ENCODE measurements at places on chromosomes 6 and 20.

DNA sequence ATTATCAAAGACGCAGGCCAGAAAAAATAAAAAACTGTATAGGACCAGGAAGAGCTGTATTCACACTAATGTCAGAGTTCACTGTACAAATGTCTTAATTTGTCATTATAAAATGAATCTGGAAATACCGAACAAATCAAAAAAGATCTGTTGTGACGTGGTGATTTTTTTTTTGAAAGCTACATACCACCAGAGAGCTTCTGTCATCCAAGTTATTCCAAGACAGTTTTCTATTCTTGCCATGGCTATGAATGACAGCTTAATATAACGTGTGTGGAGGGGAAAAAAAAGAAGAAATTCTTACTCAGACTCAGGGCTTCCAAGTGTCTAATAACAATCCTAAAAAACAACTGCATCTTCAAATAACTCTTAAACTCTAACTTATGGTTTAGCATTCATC, 328.8 kb upstream of the BTBD3 start:
- DNase-seq, result no peak

- DNase-seq, result no peak
Observed at GRCh38 chr6:99607416-99608036, 893 bp downstream of the PRDM13 start.

DNA sequence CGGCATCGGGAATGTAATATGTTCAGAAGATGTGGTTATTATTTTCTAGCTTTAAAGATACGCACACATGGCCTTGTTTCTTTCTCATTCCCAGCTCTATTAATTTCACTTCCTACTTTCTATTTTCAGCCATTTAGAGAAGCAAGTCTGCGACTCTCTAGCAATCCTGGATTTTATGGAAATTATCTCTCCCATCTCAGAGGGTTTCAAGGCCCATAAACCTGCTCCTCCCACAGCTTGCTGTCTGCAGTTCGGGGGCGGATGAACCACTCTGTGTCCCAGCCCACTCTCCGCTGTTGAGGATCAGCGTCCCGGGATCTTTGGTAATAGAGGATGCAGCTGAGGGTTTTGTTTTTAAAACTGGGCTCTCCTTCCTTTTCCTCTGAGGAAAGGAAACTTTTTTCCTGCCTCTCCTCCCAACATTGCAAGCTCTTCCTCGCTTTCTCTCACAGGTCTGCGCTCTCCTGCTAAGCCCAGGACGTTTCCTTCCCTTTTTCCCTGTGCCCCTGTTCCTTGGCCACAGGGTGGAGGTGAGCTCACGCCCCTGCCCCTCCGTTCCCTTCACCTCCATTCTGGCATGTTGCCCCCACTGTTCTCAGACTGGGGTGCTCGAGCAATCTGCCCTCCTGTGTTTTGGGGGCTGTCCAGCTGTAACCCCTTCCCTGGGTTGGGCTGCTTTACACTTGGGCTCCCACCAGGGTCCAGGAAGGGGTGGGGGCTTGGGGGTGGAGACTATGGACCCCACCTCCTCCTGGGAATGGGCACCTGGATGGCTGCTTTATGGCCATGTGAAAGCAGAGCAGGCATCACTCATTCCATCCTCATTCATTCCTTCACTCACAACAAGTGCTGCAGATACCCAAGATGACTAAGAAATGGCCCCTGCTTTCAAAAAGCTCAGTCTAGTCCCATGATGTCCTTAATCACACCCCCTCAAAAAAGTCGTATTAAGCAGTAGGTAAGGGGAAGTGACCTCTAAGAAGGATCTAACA, 54.9 kb downstream of the ZBTB9 start:
- no peak for DNase-seq

- DNase-seq, result no peak
Observed at GRCh38 chr6:96450082-96450769, 71.4 kb upstream of the UFL1 start.

DNA sequence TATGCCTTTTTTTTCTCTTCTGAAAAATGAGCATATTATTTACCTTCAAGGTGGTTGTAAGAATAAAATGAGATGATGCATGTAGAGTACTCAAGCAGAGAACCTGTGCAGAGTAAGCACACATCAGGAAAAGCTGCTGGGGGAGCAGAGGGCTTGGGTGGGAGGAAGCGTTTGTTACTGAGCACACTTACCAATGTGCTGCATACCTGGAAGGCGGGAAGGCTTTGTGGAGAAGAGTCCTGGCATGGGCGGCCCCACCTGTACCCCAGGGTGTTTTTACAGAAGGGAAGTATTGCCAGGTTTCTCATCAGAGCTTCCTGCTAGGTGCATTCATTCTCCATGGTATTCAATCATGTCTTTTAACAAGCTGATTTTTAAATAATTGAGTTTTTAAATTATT, 52.9 kb downstream of the CSE1L start:
- no peak for DNase-seq

DNA sequence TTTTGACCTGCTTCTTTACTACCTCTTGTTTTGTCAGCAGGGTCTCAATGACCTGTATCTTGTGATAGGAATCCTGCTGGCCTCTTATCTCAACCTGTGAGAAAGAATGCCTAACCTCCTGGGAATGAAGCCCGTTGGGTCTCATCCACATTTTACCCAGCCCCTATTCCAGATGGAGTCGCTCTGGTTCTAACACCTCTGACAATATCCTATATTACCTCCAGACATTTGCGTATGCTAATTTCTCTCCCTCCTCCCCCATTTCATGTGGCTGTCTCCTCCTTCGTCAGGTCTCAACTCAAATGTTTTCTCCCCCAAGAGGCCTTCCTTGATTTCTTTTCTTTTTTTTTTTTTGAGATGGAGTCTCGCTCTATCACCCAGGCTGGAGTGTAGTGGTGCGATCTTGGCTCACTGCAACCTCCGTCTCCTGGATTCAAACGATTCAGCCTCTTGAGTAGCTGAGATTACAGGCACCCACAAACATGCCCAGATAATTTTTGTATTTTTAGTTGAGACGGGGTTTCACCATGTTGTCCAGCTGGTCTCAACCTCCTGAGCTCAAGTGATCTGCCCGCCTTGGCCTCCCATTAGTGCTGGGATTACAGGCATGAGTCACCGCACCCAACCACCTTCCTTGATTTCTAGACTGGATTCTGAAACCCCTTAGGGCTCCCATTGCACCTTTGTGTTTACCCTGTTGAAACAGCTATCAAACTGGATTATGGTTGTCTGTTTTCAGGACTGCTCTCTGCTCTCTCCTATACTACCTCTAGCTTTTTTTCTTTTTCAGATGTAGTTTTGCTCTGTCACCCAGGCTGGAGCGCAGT, 49.5 kb upstream of the B4GALT5 start:
- DNase-seq, result no peak

- peak; percentile 69 for DNase-seq
Observed at GRCh38 chr6:27096834-27097511, 150.5 kb upstream of the PRSS16 start.

- DNase-seq, result no peak
Observed at GRCh38 chr20:51648571-51648947, 106.0 kb upstream of the NFATC2 start.

DNA sequence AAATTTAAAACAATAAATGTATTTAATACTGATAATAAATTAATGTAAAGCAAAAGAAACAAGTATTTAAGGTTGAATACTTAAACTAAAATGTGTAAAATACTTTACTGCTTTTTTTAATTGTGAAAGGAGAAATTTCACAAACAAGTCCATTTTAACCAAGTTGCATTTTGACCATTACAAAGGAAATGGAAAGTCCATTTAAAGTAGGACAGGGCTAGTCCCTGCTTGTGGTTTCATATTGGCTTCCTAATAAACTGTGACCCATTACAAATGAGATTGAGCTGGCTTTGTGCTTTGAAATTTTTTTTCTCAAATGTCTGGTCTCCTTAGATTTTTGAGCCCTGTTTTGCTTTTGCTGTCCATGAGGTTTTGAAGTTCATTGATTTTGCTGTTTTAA, 527.6 kb downstream of the MAFB start:
- DNase-seq, result no peak
